ENCODE measurements at places on chromosomes 13 and 19. TPM values are rescaled to one million over a fixed set of nuclear protein-coding genes. Genes with fewer than 3 reads are reported as not detected.

DNA sequence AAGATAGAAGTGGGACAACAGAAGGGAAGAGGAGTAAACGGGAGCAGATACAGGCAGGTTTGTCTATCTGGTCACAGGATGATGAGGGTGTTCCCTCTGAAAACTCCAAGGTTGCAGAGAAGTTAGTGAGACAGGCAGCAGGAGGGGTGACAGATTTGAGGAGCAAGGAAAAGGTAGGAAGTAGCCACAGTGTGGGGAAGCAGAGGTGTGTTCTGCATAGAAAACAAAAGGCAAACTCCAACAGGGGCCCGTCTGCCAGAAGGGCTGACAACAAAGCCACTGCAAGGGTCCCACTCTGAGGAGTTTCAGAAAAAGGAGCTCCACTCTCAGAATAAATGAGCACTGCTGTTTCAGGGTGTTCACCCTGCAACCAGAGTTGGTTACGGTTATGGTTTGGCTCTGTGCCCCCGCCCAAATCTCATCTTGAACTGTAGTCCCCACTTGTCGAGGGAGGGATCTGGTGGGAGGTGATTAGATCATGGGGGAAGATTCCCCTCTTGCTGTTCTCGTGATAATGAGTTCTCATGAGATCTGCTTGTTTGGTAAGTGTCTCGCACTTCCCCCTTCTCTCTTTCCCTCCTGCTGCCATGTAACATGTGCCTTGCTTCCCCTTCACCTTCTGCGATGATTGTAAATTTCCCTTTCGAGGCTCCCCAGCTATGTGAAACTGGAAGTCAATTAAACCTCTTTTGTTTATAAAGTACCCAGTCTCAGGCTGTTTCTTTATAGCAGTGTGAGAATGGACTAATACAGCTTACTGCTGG lies 32.1 kb downstream of the SMAD9 start:
- H3K4me1 ChIP-seq, result peaks cover 4% of the 10 kb centered on the region
- H3K27me3 ChIP-seq, result no peaks in the 10 kb centered on the region
- H3K4me3 ChIP-seq, result no peak overlapping the region
- no peak overlapping the region for H3K27ac ChIP-seq
- DNase-seq, result no peak

GRCh38 chr13:48875047-48875446 lies 100.7 kb upstream of the FNDC3A start:
- H3K27me3 ChIP-seq, result peaks cover 5% of the 10 kb centered on the region
- no peaks in the 10 kb centered on the region for H3K36me3 ChIP-seq
- DNase-seq, result no peak
- no peak overlapping the region for H3K27ac ChIP-seq
- no peak overlapping the region for H3K4me3 ChIP-seq
- H3K4me1 ChIP-seq, result peaks cover 5% of the 10 kb centered on the region

- H3K27me3 ChIP-seq, result no peaks in the 10 kb centered on the region
- H3K4me3 ChIP-seq, result peak overlapping the region; percentile 56
- no peak for DNase-seq
- H3K36me3 ChIP-seq, result peaks cover 3% of the 10 kb centered on the region
- H3K4me1 ChIP-seq, result peaks cover 46% of the 10 kb centered on the region
Measured at GRCh38 chr19:18282021-18282787, 782 bp upstream of the JUND start.

GRCh38 chr19:5113633-5114586 lies 145.0 kb downstream of the KDM4B start:
- peak; percentile 42 for DNase-seq
- no peaks in the 10 kb centered on the region for H3K27me3 ChIP-seq
- H3K36me3 ChIP-seq, result no peaks in the 10 kb centered on the region
- H3K4me1 ChIP-seq, result no peaks in the 10 kb centered on the region

DNA sequence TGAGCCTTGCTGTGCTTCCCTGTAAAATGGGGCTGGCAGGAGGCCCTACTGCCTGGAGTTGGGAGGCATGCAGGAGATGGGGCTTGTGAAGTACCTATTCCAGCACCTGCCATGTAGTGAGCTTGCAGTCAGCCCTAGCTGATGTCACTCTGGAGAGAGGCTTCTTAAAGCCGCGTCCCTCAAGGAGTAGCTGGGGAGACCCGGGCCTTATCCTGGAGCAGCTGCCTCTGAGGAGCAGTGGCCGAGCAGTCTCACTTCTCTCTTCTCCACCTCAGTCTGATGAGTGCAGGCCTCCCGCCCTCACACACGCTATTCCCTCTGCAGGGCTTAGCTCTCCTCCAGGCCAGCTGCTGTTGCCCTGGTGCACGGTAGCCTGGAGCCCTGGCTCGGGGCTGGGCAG lies 18.0 kb downstream of the CLASRP start:
- no peaks in the 10 kb centered on the region for H3K27me3 ChIP-seq
- H3K4me3 ChIP-seq, result no peak overlapping the region
- H3K36me3 ChIP-seq, result peaks cover 66% of the 10 kb centered on the region
- no peak for DNase-seq

GRCh38 chr13:36101157-36101556 lies 30.0 kb downstream of the DCLK1 start:
- DNase-seq, result no peak
- no peak overlapping the region for H3K4me3 ChIP-seq
- no peaks in the 10 kb centered on the region for H3K36me3 ChIP-seq

The TFDP1 gene
- 39.7 TPM for total RNA-seq

The NUP58 gene
- total RNA-seq, result 31.1 TPM

The SIGLEC5 gene
- not detected for total RNA-seq

The HSPB6 gene
- total RNA-seq, result 509 TPM

The IL11 gene
- not detected for total RNA-seq
